ENCODE measurements at places on chromosomes 5 and 9.
A peak's percentile ranks its signal among the peaks of the same experiment; 100 is the strongest.

- DNase-seq, result no peak
Measured at GRCh38 chr5:3353561-3353960, 242.1 kb upstream of the IRX1 start.

- DNase-seq, result no peak
Measured at GRCh38 chr5:88426441-88426840, 157.8 kb upstream of the TMEM161B start.

DNA sequence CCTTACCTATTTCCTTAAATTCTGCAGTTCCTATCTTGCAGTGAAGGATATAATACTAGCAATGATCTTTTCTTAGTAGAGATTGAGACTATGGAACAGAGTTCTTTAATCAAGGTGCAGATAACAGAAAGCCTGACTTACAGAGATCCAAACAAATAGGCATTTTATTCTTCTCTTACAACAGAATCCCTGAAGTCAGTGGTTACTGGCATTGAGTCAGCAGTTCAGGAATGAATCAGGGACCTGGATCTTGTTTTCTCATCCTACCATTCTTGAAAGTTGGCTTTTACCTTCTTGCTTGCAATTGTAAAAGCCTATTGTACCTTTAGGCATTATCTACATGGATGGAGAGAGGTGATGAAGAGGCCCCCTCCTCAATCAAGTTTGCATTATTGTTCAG is 47.5 kb upstream of the TLE4 start:
- no peak for DNase-seq

- DNase-seq, result peak; percentile 81
Measured at GRCh38 chr5:135032999-135033861, 798 bp downstream of the PITX1 start.

DNA sequence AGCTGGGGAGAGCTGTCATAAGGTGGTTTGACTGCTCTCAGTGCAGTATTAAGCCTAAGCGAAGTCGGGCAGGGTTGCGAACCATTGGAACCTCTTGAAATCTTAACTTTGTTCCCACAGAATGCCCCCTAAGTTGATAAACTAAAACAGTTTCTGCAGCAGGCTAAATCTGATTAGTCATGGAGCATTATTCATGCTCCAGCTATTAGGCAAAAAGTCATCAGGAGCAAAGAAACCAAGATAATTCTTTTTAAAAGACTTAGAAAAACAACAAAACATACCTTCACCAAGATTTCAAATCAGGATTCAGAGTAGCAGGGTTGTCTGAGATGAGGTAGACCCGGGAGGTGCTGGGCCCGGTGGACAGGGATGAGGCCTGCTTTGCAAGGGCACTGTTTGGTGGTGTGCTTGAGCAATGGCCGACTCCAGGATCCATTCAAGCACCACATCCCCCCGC is 69.9 kb upstream of the PLPP1 start:
- no peak for DNase-seq

DNA sequence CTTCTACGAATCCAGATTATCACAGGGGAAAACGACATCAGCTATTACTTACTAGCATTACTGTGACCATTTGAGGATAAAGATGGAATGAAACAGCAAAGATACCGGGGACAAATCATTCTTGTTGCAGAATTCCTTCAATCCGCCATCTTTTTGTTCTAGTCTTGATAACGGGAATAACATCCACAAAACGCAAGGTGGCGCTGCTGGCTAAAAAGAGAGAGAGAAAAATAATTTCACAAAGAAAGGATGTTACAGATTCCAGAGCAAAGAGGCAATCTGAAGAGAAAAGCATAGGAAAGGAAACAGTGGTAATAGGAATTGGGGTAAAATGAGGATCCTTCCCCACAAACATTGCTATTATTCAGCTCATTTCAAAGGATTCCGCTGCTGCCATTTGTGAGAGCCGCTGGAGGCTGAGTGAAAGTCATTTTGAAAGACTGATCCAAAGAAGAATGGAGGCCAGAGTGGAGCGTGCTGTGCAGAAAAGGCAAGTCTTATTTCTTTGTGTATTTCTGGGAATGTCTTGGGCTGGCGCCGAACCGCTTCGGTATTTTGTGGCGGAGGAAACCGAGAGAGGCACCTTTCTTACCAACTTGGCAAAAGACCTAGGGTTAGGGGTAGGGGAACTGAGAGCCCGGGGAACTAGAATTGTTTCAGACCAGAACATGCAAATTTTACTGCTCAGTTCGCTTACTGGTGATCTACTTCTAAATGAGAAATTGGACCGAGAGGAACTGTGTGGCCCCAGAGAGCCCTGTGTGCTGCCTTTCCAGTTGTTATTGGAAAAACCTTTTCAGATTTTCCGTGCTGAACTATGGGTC is at the start of gene PCDHB7:
TSS of gene PCDHB7 (plus strand) at position 264 of the 824 bp plus-strand sequence. CDS start at position 456, 192 bp downstream.
- peak; percentile 85 for DNase-seq

DNA sequence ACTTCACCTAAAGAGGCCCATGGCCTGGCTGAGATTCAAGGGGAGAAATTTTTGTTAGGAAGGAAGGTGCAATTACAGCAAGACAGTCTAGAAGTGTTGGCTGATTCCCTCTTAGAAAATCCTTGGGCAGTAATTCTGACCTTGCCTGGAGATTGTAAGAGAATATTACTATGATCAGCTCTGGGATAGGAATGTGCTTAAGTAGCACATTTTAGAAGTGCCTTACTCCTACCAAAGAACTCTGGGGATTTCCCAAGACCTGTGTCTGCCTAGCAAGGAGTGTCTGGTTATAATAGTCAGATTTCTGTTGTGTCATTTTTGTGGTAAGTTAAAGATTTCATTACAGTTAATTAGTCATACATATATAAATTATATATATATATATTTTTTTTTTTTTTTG is 52.3 kb downstream of the NLN start:
- no peak for DNase-seq

- peak; percentile 77 for DNase-seq
Measured at GRCh38 chr9:78121488-78121887, 89.9 kb upstream of the GNAQ start.

- DNase-seq, result no peak
Measured at GRCh38 chr5:103108086-103108485, 11.9 kb downstream of the GIN1 start.

DNA sequence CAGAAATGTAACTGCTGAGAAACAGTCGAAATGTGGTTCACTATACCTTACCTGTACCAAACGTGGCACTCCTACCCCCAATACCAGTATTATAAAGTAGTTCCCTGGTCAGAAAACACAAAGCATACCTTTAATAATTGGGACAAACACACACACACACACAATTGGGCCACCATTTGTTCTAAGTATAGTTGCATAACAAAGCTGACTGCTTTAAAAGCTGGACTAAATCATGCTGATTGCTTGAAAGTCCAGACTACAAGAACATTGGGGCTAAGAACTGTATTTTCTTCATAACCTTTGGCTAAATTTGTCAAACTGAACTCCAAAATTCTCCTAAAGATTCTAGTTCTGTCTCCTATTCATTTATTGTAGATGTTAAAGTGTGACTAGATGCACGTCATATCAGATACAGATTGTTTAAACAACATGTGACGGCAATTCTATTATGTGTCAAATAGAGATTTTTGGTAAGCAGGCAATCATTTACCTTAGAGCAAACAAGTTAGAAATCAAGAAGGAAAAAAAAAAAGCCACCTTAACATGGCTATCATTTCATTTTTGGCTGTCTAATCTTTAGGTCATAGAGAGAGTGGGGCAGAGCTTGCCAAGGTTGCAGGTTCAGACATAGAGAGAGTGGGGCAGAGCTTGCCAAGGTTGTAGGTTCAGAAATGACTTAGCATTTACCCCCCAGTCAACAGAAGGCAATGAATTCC is 265.1 kb downstream of the ARL15 start:
- no peak for DNase-seq

All from GM23338 (cell line).